ENCODE measurements at places on chromosomes 16 and 17.

GRCh38 chr16:56297684-56298083 lies 106.4 kb downstream of the GNAO1 start:
- no peak for DNase-seq

DNA sequence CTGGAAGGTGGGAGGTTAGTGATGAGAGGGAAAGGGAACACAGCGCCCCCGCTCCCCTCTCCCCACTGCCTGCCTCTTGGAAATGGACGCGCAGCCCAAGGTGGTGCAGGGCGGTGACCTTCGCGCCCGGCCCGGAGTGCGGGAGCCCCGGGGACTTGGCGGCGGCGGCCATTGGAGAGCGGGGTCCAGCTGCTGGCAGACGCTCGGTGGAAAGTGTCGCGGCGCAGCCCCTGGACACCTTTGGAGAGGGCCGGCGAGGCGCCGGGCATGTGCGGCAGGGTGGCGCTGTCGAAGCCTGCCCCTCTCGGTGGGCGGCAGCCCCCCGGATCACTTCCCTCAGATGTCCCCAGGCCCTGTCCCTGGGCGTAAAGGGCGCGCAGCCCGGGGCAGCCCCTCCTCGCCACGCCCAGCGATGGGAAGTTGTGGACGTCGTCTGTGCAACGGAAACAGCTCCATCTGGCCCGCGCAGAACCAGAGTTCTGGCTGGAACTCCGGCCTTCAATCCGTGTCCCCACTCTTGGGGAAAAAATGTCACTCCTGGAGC lies 16.7 kb downstream of the SALL1 start:
- no peak for DNase-seq

GRCh38 chr17:3501344-3501743 lies 25.5 kb downstream of the ASPA start:
- no peak for DNase-seq

GRCh38 chr16:20129375-20129774 lies 55.7 kb upstream of the GPR139 start:
- no peak for DNase-seq

GRCh38 chr17:54085934-54086333 lies 263.2 kb downstream of the KIF2B start:
- no peak for DNase-seq

DNA sequence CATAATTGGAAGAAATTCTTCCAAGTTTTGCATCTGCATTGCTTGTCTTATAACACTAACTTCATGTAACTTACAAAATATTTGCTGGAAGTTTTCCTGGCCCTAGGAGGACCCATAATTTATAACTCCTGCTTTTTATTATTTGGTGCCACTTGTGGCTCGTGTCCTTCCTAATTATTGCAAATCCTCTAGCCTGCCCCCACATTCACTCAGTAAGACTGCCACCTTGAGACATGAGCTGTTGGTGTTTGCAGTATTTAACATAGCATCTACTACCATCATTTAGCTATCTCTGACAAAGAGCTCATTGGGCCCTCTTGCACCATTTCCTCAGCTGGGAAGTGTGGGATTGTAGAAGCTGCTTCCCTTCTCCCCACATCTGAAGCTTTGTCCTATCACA lies 49.5 kb downstream of the FTO start:
- no peak for DNase-seq

DNA sequence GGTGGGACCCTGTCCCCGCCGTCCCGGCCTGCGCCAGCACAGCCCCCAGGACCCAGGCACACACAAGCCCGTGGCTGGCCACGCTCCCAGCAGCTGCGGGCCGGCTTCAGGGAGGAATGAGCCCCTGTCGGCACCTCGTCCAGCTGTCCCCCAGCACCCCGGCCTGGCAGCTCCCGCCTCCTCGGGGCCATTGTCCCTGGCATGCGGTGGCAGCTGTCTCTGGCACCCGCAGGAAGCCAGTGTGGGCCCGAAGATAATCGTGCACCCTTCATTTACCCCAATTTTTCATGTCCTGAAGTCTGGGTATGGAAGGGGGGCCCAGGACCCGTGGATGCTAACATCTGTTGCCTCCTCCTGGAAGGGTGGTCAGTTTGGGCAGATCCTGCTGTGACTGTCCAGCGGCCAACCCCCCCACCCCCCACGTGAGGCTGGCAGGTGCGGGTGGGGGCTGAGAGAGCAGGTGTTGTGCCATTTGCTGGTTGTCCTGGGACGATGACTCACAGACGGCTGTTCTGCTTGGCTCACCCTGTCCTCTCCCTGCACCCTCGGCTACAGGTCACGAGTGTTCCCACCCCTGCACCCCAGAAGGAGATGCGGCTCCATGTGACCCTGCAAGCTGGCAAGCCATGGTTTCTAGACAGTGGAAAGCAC lies 4.0 kb upstream of the LMF1 start:
- DNase-seq = no peak

- no peak for DNase-seq
Measured at GRCh38 chr17:31252741-31253140, 44.3 kb downstream of the OMG start.

GRCh38 chr16:68319185-68319908 lies 8.5 kb downstream of the PRMT7 start:
- peak; percentile 60 for DNase-seq

GRCh38 chr16:31221357-31222160 lies 4.6 kb upstream of the PYDC1 start:
- DNase-seq = no peak
